ENCODE measurements at places on chromosomes 7 and 10.

DNA sequence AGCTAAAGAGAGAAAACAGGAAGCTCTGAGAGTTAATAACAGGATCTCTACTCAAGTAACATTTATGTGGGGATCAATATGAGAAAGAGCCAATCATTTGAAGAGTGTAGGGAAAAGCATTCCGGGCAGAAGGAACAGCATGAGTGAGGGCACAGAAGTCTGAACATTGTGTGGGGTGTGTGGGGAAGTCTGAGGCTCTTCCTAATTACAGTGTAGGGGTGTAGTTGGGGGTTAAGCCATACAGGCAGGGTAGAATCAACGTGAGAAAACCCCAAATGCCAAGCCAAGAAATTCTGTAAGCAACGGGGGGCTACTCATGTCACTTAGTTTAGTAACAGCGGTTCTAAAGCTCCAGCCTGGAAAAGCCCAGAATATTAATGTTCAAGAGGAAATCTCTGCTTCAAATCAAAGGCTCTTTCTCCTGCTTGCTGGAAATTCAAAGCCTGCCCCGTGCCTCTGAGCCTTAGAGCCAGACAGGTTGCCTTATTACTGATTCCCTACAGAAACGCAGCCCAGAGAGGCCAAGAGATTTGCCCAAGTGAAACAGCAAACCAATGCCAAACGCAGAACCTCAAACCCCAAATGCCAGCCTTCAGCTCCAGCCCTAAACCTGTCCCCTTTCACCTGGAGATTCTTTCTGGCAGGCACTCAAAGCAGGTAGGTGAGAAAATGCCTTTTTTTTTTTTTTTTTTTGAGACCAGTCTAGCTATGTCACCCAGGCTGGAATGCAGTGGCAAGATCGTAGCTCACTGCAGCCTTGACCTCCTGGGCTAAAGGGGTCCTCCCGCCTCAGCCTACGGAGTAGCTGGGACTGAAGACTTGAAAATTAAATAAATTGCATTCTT lies 36.1 kb downstream of the DNAJB12 start:
- DNase-seq = no peak

DNA sequence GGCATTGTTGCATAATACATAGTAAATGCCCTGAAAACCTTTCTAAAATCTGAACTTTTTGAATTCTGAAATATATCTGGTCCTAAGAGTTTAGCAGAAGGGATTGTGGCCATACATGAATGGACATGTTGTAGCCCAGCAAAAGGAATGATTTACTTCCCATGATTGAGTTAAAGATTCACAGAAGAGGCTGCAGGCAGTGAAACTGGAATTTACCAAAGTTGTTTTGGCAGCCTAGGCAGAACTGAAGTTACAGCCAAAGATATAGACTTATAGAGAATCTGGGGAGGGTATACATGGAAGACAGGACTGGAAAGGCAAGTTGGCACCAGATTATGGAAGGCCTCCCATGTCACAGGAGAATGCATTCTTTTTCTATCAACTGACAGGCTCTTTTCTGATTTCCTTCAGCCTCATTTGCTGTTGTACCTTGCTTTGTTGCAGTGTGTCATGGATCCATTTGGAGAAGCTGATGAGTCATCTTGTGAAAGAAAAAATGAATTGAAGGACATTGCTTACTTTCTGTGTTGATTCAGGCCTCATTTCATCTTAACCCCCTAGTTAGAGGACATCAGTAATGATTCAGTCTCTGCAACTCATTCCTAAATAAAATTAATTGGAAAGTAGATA lies 356.2 kb upstream of the LRGUK start:
- DNase-seq = no peak

DNA sequence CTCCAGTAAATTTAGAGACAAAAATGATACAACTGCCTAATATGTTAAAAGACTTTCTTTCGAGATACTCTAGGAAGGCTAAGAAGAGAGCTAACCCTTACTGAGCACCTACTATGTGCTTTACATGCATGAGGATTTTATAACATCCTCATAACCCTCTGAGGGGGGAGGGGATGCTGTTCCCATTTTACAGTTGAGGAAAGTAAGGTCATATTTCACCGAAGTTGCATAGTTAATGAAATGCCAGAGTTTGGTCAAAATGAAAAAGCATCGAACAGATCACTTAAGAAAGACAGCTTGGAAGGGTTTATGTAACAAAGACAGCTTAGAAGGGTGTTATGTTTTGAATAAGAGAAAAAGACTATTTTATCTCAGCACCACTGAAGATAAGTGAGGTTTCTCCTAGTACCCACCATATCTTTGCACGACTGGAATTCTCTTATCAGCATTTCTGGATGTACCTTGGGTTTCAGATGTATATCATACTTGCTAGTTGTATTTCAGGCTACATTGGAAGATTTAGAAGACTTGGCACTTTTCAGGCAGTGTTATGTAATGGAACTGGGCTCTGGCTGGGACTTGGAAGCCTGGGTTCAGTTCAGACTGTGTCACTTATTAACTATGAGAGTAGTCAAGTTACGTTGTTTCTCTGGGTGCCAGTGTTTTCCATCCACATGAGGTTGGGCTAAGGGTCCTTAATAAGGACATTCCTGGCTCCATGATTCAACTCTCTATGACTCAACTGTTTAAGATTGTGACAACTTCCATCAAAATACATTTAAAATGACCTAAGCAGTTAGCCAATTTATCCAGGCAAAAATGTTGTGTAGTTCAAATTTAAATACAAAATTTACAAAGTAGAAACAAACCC lies 6.0 kb downstream of the RHOBTB1 start:
- no peak for DNase-seq

- DNase-seq = no peak
These were observed 45.3 kb downstream of the LRRC72 start for GRCh38 chr7:16571941-16572340.

DNA sequence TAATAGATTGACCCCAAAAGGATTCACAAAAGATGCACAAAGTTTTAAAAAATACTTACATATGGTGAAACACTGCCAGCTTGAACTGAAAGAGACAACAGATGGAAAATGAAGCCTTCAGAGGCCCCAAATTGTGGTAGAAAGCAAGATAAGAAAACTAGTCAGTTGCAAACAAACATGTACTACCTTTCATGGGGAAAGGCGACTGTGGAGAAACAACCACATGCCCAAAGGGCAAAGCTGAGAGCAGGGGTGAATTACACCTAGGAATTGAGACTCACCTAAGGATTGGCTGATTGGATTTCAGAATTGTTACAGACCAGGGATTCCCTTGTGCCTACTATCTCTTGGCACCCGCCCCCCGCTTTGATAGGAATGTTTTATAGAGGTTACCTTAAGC lies 13.1 kb downstream of the EPC1 start:
- no peak for DNase-seq

DNA sequence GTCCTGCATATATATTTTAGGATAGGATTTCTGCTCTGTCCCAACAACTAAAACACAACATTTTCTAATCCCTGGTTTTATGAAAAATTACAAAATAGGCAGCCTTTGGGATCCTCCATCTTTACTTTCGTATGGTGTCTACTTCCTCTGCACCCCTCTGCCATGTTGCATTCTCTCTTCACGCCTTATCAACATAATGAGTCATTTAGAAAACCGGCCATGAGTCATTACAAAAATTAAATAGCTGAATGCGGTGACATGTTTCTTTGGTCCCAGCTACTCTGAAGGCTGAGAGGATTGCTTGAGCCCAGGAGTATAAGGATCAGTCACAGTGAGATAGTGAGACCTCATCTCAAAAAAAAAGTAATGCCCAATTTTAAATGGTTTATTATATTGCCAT lies 148.1 kb upstream of the CELF2 start:
- DNase-seq = no peak

GRCh38 chr7:157208571-157209413 lies 70.1 kb downstream of the UBE3C start:
- no peak for DNase-seq

DNA sequence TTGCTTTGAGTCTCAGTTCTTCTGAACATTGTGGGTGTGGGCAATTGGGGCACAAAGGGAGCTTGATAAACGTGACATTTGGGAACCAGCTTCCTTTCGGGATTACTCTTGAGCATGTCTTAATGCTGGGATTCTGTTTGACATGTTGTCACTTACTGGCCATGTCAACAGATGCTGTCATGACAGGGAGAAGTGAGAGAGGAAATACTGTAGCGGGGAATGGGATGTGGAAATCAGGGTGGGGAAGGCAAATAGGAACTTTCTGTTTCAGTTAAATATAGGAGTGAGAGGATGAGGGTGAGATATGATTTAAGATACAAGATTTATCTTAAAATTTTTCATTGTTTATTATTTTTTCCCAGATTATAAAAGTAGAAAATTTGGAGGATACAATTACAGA lies 83.9 kb downstream of the SEC23IP start:
- no peak for DNase-seq

- no peak for DNase-seq
These were observed 9.9 kb downstream of the PRKAG2 start for GRCh38 chr7:151866761-151867655.
